ENCODE measurements at places on chromosomes 12 and 14.

- DNase-seq: no peak
Measured at GRCh38 chr12:119168721-119169120, 10.0 kb upstream of the HSPB8 start.

GRCh38 chr12:88884600-88884999 lies 304.3 kb upstream of the KITLG start:
- no peak for DNase-seq

DNA sequence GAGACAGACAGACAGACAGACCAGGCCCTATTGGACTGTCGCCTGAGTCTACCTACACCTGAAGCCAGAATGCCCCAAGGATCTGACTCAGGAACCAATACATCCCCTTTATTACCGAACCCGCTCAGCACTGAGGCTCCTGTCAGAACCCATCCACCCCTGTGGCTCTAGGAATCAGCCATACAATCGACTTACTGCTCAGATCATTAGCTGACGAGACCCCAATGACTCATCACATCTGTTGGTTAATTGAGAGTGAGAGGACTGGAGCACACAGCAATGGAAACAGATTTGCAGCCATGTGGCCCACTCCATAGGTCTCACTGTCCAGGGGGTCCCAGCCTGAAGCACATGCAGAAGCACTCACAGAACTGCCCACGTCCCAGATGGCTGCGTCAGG lies 15.2 kb downstream of the ITPK1 start:
- DNase-seq: no peak

- DNase-seq: no peak
Measured at GRCh38 chr14:31203414-31203742, 4.2 kb downstream of the HECTD1 start.

- no peak for DNase-seq
Measured at GRCh38 chr14:91363776-91364523, 53.7 kb downstream of the CCDC88C start.

GRCh38 chr14:59897757-59898383 lies 22.1 kb upstream of the LRRC9 start:
- peak; percentile 9 for DNase-seq

DNA sequence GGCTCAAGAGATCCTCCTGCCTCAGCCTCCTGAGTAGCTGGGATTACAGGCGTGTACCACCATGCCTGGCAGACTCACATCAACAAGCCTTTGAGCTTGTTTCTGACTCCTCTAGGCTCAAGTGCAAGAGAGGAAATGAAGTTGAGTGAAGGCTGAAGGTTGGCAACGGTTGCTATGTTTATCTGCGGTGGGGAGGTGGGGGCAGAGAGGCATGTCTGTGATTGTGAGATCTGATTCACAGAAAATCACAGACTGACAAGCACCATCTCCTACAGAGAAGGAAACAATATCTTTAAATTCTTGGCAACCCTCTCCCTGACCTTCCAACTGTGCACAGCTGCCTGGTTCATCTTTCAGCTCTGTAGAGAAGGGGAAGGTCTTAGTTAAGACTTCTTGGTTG lies 22.1 kb upstream of the NINJ2 start:
- DNase-seq: peak; percentile 36

DNA sequence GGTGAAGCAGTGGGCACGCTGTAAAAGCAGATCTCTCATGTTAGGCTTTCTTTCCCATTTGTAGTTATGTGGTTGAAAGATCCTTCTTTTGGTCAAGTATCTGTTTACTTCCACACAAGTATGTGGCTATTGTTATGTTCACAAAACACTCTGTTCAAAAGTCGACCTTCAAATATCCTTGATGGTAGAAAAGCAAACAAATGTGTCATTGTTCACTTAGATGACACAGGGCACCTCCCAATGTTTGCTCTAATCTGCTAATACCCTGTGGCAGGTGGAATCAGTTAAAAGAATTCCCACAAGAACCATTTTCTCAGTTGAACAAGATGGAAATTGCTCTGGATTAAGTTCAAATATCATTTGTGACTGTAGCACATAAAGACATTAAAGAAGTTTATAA lies 43.6 kb upstream of the NAA30 start:
- no peak for DNase-seq

GRCh38 chr12:112599871-112600270 lies 181.1 kb downstream of the PTPN11 start:
- DNase-seq: no peak

- no peak for DNase-seq
Measured at GRCh38 chr12:1517734-1518525, 76.5 kb downstream of the FBXL14 start.

DNA sequence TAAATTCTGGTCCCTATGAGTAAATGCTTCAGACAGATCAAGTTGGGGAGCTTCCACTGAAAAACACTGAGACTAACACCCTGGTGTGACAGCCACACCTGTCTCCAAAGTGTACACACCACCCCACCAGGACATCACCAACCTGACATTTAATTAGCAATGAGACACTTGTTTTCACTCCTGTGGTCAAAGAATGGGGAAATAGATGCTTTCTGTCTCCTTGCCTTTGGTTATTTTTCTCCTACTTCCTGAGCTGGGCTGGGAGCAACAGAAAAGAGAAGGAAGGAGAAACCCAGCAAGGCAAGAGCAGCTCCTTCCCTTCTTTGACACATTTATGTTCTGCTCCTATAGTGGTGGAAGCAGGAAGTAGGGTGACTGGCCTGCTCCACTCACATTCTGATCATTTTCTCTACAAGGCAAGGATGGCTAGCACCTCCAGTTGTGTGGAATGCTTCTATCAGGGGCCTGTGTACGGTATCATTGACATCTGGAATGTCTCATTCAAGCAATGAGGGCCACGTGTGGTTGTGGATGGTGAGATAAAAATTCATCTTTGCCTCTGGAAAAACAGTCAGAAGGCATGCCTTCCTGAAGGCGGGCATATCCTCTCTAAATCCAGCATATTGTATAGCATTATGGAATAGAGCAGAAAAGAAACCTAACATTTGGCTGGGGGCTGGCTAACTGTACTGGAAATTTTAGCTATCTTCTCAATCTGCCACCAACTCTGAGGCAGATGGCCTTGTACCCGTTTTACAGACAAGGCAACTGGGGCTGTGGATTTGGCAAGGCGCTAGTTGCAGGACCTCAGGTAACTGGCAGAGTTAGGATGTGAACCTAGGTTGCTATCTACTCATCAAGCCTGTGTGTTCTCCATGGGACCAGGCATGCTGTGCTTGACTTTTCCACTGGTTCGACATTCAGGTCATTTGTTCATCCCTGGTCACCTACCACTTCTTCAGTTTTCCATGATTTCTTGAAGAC lies 24.8 kb upstream of the LGALS3 start:
- DNase-seq: no peak

DNA sequence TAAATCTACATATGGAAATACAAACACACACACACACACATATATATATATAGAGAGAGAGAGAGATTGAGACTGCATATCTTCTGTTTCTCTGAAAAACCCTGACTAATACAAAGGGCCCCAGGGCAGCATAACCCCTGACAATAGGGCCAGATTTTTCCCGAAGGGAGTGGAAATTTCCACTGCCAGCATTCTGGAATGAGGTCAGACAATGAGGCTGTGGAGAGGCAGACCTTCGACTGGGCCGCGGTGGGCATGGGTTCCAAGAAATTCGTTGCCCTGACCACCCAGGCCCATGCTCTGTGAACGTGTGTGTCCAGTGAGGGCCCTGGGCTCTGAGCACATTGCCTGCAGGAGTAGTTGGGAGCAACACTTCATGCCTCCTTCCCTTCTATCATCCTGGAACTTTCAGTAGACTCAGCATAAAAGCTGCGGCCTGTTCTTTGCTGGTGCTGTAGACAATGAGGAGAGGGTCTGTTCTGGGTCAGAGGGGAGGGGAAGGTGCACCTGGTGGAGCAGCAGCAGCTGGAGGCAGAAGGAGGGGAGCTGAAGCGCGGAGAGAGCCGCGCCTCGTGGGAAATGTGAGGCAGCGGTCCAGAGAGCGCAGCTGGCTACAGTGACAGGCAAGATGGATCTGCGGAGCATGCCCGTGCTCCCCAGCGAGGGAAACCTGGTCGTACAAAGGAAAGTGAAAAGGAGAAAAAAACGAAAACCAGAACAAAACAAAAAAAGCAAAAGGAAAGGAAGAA lies 25.6 kb upstream of the CCDC60 start:
- DNase-seq: no peak

DNA sequence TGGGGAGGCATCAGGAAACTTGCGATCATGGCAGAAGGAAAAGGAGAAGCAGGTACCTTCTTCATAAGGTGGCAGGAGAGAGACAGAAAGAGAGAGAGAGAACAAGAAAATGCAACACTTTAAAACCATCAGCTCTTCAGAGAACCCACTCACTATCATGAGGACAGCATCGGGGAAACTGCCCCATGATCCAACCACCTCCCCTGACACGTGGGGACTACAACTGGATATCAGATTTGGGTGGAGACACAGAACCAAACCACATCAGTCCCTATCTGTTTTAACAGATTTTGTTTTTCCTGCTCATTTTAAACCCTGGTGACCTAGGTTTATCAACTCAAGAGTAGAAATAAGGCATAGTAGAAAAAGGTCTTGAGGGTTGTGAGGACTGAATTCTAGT lies 210.1 kb upstream of the PLXNC1 start:
- DNase-seq: no peak

DNA sequence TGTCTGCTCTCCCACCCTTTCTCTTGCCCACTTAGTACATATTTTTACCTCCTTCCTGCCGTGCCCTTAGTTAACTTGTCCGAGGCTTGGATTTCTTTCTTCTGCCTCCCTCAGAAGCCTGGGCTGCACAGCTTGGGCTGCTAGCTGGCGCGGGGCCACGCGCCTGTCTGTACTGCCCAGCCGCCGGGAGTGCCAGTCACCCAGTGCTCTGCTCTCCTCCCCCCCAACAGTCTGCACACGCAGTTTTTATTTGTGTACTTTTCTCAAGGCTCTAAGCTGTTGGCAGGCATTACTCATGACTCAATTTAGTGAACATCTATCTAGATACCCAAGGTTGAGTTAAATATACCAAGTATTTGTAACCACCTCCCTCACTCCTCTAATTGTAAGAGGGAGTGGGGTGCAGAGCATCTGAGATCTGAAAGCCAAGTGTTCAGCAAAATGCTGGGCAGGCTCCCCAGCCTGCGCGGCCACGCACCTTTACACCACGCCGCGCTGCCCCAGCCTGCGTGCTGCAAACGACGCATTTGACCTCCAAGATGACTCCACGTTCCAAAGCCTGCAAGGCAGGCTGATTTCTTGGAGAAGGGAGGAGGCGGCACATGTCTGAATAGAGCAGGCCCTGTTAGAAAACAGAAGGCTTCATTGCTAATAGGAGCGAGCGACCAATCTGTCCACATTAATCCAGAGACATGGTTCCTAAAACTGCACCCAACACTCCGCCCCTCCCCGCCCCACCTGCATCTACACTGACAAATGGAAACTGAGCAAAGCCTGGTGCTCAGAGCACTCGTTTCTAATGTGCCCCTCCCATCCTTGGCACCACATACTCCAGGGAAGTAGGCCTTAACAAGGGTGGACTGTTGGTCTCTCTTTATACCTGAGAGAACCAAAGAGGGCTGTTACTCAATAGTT lies 18.2 kb upstream of the CACNA2D4 start:
- DNase-seq: peak; percentile 73

DNA sequence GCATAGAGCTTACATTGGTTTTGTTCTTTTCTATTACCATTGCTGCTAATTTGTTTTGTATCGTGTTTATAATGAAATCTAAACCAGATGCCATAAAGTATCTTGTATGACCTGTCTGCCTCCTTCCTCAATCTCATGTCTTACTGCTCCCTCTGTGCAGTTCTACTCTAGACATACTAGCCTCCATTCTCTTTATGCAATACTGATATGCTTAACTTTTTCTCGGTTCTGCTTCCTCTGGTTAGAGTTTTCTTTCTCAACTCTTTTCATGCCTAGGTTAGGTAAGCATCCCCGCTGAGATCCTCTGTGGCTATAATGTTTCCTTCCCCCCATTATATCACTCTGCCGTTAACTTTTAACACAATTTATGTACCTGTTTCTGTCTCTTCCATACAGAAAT lies 852.3 kb downstream of the TRHDE start:
- DNase-seq: no peak

GRCh38 chr14:102238131-102238530 lies 66.8 kb downstream of the MOK start:
- no peak for DNase-seq

GRCh38 chr12:112116232-112117060 lies 7.9 kb upstream of the NAA25 start:
- peak; percentile 75 for DNase-seq
